ENCODE measurements at places on chromosomes 16 and 17.

GRCh38 chr16:15701975-15702970 lies 52.2 kb downstream of the NDE1 start:
- no peak for DNase-seq

DNA sequence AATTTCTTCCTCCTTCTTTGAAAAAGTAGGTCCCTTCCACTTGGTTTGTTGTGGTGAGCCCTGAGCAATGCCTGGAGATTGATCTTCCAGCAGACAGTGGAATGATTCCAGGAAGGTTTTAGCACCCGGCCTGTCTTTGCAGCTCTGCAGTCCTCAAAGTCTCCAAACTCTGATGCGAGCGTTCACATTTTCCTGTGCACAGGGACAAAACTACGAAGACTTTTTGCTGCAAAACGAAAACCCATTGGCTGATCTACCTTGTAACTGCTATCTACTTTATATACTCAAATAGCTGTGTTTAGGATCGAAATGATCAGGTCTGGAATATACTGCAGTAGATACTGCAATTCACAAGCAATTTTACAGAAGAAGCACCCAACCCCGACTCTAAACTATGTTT lies 21.7 kb downstream of the G6PC1 start:
- DNase-seq = no peak

GRCh38 chr17:75572713-75573539 lies 14.7 kb upstream of the MYO15B start:
- no peak for DNase-seq

- DNase-seq = no peak
Observed at GRCh38 chr16:79381603-79382042, 218.9 kb downstream of the MAF start.

DNA sequence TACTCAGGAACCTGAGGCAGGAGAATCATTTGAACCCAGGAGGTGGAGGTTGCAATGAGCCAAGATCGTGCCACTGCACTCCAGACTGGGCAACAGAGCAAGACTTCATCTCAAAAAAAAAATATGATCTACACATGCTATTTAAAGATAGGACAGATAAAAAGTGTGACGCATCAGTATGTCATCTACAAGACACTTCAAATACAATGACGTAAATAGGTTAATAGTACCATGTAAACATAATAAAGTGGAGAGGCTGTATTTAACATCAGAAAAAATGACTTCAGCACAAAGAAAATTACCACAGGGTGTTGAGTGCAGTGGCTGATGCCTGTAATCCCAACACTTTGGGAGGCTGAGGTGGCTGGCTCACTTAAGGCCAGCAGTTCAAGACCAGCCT lies 20.2 kb downstream of the ZNF778 start:
- DNase-seq = no peak

- no peak for DNase-seq
Observed at GRCh38 chr17:77433385-77434135, 292.8 kb downstream of the SEC14L1 start.

- no peak for DNase-seq
Observed at GRCh38 chr17:28956861-28957260, 5.5 kb upstream of the PHF12 start.
